RPMI7951 (cell line): ENCODE measurements at places on chromosomes 4 and X. TPM values are rescaled to one million over a fixed set of nuclear protein-coding genes. Genes with fewer than 3 reads are reported as not detected.

Gene ARHGAP6
- not detected in 2 replicates for total RNA-seq

Gene POU3F4
- not detected in 2 replicates for total RNA-seq

Gene DIAPH2
- 7.2 and 8.4 TPM in 2 replicates for total RNA-seq

Gene BEX5
- total RNA-seq: 0.60 TPM in 1 of 2 replicates, not detected in the other

Gene ZNF182
- total RNA-seq: 4.7 and 5.2 TPM in 2 replicates

Gene ARSH
- total RNA-seq: not detected in 2 replicates

Gene IL2RG
- not detected in 2 replicates for total RNA-seq

Gene RBM46
- not detected in 2 replicates for total RNA-seq

Gene TKTL1
- not detected in 2 replicates for total RNA-seq

Gene IGFBP7
- total RNA-seq: 436 and 611 TPM in 2 replicates

Gene ZMAT1
- total RNA-seq: not detected in 2 replicates

Gene YIPF7
- total RNA-seq: not detected in 2 replicates

Gene IL21
- not detected in 2 replicates for total RNA-seq

Gene FRMD7
- 0.10 TPM in 1 of 2 replicates, not detected in the other for total RNA-seq

Gene MAGED1
- total RNA-seq: 180 and 245 TPM in 2 replicates

Gene EPHA5
- total RNA-seq: 0.29 and 0.36 TPM in 2 replicates

Gene NLGN3
- total RNA-seq: under 0.01 and 0.10 TPM in 2 replicates
